ENCODE measurements at places on chromosomes 16 and 17. TPM values are rescaled to one million over a fixed set of nuclear protein-coding genes. Genes with fewer than 3 reads are reported as not detected.

DNA sequence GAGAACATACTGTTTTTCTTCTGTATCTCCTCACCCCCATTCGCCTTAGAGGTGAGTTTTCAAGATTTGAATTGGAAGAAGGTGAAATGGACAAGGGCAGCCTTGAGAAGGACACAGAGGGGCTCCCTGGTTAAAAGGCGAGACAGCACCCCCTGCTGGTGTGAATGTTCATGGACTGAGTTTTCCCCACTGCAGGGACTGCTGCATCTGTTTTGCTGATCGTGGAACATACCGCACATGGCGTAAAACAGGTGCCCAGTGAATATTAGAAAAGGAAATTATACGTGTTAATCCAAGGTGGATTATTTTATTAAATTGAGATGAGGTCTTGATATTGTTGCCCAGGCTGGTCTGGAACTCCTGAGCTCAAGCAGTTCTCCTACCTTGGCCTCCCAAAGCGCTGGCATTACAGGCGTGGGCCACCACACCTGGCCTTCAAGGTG is 54.5 kb downstream of the NDE1 start:
- DNase-seq, result peak; percentile 46

Gene UMOD
- not detected for total RNA-seq

GRCh38 chr16:31876951-31877828 is 3.6 kb downstream of the ZNF267 start:
- no peak for DNase-seq

- DNase-seq, result no peak
Measured at GRCh38 chr17:68776451-68776850, 175.3 kb upstream of the FAM20A start.

Gene RRAD
- 3.9 TPM for total RNA-seq

- DNase-seq, result no peak
Measured at GRCh38 chr17:36501351-36501750, 14.9 kb downstream of the ZNHIT3 start.

Gene GALR2
- not detected for total RNA-seq

All from left colon (tissue), 2 donors.